ENCODE measurements at places on chromosomes 16 and 17.

DNA sequence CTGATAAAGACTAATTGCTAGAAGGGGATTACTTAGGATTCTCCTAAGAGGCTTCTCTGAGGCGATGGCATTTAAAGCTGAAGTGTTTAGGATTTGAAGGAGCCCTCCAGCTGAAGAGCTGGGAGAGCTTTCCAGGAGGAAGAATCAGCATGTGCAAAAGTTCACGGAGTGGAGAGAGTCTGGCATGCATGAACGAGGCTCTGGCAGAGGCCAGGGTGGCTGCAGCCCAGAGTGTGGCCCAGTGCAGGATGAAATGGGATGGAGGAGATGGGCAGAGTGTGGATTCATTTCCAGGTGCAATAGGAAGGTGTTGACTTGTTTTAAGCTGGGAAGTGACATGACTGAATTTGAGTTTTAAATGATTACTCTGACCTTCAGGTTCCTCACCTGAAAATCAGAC is 249.0 kb upstream of the CCL2 start:
- no peak for DNase-seq

- no peak for DNase-seq
These were observed 10.5 kb downstream of the MVP start for GRCh38 chr16:29830774-29831173.

DNA sequence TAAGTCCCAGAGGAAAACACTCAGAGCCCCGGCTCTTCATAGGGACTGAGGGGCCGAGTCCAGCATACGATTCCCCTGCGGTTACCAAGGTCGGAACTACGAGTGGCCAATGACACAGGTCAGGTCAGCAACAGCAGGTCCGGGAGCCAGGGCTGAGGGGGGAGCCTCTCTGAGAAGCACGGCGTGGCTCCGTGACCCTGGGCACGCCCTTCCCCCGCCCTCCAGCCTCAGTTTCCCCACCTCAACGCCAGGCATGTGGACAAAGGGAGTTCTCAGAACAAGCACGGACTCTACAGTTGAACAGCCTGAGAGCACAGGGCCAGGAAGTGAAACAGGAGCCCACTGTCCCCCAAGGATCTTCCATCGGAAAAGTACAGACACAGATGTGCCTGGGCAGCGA is 25.6 kb downstream of the TPSD1 start:
- DNase-seq = no peak

DNA sequence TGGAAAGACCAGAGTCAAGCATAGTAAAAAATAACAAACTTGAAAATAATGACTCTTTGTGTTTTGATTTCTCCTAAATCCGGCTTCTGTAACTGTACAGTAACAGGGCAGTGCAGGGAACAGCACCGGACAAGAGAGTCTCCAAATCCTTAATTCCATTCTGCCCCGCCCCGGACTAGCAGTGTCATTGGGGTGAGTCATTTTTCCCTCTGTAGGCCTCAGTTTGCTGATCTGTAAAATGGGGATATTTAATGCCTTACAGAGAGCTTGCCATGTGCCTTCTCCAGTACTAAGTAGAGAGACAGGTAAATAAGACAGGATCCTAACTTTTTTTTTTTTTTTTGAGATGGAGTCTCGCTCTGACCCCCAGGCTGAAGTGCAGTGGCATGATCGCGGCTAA is 83.6 kb upstream of the TBC1D3K start:
- DNase-seq = no peak

- no peak for DNase-seq
These were observed 930.9 kb upstream of the CDH8 start for GRCh38 chr16:62967163-62967562.

DNA sequence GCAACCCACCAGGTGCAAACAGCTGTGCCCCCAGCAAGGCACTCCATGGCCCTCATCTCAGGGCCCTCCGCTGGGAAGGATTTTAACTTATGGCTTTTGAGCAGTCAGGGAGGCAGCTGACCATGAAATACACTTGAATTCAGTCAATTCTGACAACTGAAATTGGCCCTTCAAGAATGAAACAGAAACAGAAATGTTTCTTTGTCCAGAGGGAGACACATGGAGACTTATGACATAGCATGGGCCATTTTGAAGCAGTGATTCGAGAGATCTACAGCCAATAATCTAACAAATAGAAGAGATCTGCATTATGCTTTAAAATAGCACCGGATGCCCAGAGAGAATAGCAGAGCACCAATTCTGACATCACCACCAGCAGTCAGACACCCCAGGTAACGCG is 7.5 kb downstream of the CACNG1 start:
- DNase-seq = no peak

DNA sequence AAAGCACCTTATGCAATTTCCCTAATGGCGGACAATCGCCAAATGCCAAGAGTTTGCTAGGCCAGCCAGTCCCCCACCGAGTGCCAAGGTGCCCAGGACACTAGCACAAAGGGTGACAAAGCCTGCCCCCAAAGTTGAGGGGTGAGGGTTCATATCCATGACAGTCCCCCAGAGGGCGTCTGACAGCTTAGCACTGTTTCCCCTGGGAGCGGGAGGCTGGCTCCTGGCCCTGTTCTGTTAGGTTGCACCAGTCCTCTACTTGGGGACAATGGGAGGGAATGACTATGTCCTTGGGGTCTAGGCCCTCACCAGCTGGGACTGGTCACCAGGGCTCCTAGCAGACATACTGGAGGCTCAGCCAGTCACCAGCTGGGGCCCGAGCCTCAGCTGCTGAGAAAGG is 66.9 kb downstream of the MYO18A start:
- DNase-seq = no peak

GRCh38 chr16:57192146-57192545 is 6.0 kb downstream of the RSPRY1 start:
- DNase-seq = no peak

GRCh38 chr17:7858522-7858810 is 663 bp downstream of the CYB5D1 start:
- no peak for DNase-seq

DNA sequence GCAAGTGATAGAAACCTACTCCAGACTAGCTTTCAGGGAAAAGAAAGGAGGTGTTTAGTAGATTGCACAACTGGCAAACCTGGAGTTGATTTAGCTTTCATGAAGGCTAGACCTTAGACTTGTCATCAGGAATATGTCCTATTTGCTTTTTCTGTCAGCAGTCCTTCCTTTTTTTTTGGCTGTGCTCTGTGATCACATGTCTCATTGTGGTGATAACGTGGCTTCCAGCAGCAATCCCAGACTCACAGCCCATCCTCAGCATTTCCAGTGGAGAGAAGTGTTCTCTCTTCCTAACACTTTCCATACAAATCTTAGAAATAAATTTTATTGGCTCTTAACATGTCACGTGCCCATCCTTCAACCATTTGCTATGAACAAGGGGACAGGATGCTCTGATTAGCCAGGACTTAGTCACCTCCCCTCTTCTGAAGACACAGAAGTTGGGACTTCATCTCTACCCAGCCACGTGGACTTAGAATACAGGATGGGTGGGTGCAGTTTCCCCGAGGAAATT is 74.7 kb downstream of the CDH13 start:
- no peak for DNase-seq

DNA sequence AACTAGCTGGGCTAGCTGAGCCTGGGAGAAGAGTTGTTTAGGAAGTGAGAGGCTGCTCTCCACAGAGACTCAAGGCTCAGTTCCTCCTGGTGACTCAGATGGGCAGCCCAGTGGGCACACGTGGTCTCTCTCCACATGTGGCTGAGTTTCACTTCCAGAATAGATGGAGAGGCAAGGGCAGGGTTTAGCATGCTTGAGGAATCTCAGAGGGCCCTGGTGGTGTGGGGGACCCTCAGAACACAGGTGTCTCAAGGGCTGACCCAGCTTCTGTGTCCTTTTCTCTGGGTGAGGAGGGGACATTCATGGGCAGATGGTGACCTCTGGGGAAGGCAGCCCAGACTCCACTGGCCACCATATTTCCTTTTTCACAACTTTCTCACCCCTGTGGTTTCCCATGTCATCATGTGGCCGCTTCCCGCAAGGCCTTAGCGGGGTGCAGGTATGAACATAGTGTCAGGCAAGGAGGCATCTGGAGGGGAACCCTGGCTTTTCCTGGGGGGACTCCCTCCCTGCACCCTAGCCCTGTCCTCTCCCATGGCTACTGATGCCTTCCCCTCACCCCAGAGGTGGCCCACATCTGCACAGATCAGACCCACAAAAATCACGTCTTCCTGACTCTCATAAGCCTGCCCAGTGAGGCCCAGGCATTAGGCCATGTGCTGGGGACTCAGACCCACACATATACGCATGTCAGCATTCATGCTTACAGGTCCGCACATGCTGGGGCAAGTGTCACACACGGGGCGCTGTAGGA is 3.3 kb downstream of the GRN start:
- DNase-seq = no peak

DNA sequence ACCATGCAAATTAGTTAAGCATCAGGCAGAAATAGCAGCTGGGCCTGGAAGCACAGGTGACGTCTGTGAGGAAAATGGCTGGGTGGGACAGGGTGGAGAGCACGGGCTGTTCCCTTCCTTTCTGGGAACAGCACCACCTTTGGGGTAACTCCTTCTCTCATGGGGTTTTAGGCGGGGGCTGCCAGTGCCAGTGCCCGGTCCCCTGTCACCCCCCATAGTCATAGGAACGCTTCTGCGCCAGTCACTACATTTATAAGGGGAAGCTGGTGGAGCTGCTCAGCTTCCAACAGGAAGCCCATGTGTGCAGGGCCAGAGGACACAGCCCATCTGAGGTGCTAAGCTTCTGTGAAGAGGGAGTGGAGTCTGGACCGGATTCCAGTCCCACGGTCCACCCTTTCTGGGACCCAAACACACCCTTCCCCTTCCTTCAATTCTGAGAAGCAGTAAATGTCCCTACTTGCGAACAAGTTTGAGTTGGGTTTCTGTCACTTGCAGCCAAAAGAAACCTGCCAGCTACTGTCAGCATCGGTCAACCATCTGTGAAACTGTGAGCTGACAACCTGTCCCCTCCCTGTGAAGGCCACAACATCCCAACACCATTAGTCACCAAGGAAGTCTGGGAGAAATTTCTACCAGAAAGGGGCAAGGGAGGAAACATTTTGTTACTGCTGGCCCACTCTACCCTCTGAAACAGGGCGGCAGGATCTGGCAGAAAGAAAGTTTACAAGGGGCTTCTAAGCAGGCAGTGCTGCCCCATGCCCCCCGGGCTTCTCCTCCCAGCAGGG is 86.0 kb upstream of the AMZ2 start:
- no peak for DNase-seq

GRCh38 chr16:4588386-4588785 is 26.3 kb downstream of the UBALD1 start:
- DNase-seq = no peak

- DNase-seq = no peak
These were observed 17.5 kb downstream of the SLFN12L start for GRCh38 chr17:35519906-35520442.

DNA sequence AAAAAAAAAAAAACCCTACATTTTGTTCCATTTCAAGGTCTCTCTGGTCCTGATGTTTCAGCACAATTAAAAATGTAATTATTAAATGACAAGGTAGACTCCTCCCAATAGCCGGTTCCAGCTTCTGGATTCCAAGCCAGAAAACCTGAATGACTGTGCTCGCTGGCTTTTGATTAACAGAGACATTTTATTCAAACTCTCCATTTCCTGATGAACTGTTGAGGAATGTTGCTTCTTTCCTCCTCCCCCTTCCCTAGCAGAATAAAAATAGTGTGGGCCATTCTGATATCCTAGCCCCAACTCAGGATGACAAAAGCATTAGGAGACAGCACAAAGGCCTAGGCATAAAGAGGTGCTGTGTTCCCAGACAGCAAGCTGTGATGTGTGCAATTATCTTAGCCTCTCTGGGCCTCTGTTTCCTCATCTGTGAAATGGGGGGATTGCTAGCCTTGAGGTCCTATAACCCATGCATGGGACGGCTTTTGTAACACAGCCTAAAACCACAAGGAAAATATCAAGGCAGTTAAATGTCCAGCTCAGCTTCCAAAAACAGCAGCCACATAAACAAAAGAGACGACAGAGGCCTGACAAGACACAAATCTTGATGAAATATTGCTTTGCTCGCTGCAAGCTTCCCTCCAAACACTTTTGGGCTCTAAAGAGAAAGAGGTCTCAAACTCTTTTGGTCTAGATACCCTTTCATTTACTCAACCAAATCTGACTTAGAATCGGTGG is 127.2 kb upstream of the RCVRN start:
- no peak for DNase-seq

DNA sequence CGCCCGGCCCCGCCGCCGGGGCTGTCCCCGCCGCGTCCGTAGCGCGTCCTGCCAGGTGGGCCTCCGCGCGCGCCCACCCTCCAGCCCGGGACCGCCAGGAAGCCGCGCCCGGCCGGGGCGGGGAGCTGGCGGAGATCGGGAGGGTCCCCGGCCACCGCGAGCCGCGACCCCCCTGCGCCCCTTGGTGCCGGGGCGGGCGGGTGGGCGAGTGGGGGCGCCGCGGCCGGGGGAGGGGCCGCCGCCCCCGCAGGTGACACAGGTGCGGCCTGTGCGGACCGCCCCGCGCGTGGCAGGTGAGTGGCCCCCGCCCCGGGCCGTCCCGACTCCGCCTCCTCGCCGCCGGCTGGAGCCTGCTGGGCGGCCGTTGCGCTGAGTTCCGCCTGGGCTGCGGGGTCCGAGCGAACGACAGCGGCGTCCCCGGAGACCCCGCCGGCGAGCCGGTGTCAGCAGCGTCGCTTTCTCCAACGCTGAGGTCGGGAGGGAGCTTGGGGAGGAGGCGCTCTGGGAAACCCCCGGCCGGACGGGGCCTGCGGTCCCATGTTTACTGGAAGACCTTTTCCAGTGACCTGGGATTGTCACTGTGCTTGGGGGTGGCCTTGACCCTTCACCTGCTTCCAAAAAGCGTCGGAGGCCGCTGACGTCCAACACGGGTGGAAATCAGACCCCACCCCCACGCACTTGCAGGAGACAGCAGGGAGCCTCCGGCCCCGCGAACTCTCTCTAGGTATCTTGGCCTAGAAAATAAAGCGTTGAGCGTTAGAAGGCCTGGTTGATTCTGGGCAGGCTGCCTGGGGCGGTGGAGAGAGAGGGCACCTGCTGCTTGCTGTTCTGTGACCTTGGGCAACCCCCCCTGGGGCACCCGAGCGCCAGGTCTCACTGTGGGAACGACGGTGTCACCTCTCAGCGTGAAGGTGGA is 542 bp downstream of the KLHL36 start:
- DNase-seq = no peak

GRCh38 chr16:3774156-3774767 is 56.9 kb upstream of the TRAP1 start:
- no peak for DNase-seq

- no peak for DNase-seq
These were observed 60.9 kb downstream of the CLEC19A start for GRCh38 chr16:19346335-19346922.

DNA sequence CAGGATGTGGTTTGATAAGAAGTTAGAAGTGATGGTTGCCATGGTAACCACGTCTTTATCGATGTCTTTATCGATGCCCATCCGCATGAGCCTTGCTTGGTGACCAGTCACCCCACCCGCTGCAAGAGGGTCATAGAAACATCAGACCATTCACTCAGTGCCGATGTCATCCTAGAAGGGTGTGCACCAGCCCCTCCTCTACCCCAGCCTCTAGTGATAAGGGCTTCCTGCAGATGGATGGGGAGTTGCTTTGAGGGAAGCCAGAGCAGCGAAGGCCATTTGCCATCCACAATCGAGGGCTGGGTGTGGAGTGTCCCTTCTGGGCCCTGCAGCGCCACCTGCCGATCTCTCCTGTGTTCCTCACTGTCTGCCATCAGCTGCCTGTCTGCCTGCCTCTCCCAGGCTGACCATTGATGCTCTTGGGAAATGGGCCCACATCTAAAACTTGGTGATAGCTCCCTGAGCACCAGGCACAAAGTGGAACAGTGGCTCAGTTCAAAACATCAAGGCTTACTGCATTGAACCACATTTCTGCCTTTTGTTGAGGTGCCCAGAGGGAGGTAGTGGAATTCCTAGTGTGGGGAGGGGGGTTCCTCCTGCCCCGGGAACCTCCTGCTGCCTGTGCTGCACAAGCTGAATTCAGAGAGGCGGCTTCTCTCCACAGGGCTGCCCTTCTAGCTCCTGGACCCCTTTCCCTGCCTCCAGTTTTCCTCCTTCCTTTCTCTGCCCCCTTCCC is 8.9 kb downstream of the CALB2 start:
- DNase-seq = peak; percentile 60

Data from HCT116 (cell line).